ENCODE measurements at places on chromosomes 12 and 14.

GRCh38 chr12:53193985-53194716 lies 12.9 kb downstream of the ITGB7 start:
- no peak for DNase-seq

DNA sequence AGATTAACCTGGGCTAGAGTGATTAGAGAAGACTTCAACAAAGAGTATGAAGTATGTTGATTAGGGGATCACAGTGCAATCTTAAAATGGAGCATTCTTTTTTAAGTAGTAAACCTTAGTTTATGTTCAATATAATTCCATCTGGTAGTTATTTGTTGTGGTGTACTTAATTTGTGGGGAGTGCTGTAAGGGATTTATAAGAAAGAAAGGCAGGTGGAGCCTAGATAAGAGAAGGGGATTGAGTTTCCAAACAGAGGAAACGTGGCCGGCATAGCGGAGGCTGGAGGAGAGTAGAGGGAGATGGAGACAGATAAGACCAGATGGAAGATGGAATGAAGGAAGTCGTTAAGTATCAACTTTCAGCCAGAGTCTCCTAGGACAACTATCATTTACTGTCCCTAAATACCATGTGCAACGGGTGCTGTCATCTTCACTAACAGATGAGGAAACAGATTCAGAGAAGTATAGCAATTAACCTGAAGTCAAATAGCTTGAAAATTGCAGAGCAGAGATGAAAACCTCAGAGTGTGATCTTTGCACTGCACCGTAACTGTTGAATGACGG lies 38.1 kb downstream of the GOLGA5 start:
- no peak for DNase-seq

DNA sequence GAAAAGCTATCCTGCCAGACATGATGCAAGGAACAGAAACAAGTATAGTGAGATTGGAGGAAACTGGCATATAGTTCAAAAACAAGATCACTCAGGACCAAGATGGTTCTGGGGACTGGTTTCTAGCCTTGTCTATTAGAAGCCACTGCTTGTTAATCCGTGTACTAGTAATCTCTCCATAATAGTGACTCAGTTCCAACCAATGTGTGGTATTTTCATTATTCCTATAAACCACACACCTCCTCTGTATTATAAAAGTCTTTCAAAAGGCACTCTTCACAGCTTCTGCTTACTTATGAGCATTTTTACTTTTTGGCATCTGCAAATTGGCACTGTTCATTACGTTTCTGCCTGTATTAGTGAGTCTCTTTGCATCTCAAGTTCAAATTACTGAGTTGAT lies 140.3 kb downstream of the SLC6A15 start:
- DNase-seq, result no peak

- DNase-seq, result no peak
These were observed 19.3 kb downstream of the CYP46A1 start for GRCh38 chr14:99703381-99703780.

DNA sequence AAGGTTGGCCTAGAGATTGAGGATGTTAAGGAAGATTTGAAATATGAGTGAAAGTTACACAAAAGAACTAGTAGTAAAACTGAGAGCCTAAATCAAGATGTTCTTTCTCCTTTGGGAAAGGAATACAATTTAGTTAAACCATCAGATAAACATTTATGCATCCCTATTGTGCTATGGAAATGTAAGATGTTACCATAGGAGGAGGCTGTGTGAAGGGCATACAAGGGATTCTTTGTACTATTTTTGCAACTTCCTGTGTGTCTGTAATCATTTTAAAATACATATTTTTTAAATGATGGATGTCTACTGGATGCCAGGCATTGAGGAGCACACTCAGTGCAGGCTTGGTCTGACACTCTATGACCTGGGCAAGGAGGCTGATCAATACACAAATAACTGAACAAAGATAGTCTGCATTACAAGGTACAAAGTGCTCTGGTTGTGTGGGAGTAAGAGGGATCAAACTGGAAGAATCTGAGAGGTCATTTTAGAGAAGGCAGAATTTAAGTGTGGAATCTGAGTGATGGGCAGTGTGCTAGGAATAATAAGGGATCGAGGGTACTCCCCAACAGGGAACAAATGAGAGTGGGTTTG lies 5.8 kb upstream of the CHPT1 start:
- no peak for DNase-seq

- DNase-seq, result no peak
These were observed 36.7 kb downstream of the RBM19 start for GRCh38 chr12:113929312-113929989.

DNA sequence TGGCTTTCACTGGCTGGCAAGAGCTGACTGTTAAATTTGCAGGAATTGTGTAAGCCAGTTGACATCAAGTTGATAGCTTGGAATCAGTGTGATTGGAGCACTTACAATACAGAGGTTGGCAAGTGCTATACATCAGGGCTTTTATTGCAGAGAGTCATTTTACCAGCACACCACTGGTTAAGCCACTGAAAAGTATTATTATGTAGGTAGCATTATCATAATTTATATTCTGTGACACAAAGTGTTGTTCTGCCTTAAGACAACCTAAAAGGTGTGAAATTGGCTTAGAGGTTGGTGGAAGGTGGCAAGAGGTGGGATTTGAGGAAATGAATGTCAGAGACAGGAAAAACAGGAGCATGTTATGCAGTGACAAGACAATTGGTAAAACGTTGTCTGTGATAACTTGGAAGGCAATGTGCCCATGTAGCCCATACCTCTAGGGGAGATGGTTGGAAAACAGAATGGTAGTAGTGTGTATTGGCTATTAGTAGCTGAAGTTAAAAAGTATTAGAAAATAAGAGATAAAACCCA lies 172.9 kb upstream of the PRICKLE1 start:
- DNase-seq, result no peak

GRCh38 chr14:55572578-55572977 lies 7.4 kb upstream of the KTN1 start:
- DNase-seq, result no peak

GRCh38 chr14:91545946-91546716 lies 36.0 kb upstream of the PPP4R3A start:
- no peak for DNase-seq

GRCh38 chr12:19971361-19972280 lies 396.7 kb upstream of the PDE3A start:
- no peak for DNase-seq

- DNase-seq, result no peak
These were observed 220.5 kb downstream of the CACNA1C start for GRCh38 chr12:2273288-2273687.

DNA sequence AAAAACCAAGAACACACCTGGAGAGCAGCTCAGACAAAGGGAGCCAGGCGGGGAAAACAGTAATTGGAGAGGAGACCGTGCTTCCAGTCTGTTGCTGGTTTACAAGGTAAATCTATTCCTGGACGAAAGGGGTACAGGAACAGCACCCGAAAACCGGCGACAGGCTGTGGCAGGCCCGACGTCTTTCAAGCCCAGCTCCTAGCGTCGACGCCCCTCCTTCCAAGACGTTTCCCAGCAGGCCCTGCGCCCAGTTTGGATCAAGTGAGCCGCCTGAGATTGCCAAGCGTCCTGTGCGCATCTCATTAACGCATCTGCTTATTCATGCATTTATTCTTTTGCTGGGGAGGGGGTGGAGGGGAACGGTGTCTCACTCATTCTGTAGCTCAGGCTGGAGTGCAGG lies 1.4 kb downstream of the C12orf56 start:
- no peak for DNase-seq

DNA sequence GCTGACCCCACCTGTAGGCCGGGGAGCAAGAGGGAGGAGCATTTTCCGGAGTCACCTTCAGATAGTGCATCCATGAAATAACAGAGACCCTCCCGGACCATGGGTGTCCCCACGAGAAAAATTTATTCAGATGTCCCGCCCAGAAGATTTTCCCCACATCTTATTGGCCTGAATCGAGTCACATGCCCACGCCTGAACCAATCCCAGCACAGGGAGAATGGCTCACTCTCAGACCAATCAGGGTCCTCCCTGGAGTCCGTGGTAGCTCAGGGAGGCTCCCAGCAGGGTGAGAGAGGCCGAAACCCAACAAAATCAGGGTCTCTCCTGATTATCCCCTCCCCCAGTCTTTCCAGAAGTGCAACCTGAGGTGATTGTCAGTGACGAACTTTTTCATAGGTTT lies 16.4 kb upstream of the NCOR2 start:
- DNase-seq, result no peak

GRCh38 chr12:587132-588023 lies 75.9 kb downstream of the NINJ2 start:
- DNase-seq, result no peak

DNA sequence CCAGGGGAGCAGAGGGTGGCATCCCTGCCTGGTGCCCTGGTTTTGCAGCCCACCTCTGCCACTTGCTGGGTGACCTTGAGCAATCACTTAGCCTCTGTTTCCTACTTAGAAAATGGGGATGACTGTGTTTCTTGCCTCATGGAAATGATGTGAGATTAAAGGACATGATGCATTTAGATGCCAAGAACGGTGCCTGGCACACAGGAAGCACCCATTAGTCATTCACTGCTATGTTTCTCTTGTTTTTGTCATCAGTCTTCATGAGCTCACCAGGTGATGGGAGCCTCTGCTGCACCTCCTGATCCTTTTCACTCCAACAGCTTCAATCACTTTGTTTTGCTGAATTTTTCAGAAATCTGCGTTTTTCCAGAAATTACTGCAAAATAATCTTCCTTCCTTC lies 23.6 kb upstream of the ATF1 start:
- no peak for DNase-seq

DNA sequence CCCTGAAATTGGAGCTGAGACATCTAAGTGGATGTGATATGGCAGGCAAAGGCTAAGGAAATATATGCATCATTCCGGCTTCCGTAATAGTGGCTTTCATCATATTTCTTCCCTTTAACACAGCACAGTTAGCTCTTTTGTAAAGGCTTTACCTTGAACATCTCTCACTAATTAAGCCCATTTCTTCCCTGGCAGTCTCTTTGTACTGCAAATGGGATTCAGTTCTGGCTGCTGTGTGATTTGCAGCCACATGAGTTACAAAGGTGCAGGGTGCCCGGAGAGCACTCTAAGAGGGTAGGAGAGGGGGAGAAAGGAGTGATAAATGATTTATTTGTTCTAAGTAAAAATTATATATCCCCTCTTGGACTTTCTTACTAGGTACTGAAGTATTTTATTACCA lies 232.1 kb upstream of the CCDC196 start:
- no peak for DNase-seq

DNA sequence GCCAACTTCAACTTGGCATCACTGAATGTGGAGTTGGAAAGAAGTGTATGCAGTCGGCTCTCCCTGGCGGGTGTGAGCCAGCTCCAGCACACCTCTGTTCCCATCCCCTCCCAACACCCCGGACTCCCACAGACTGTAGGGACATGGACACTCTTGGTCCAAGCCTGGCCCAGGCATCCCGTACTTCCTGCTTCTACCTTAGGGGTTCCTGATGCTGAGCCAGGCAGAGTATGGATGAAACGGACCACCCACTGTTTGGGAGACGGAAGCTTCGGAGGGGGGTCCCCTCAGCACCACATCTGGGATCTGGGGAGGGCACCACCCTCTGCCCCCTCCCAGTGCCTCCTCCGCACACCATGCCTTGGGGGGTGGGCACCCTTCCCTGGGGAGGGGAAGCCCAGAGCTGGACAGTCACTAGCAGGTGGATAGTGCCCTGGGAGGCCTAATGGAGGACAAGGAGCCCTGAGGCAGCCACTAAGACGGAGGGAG lies 62.0 kb downstream of the LGMN start:
- DNase-seq, result no peak

- DNase-seq, result peak; percentile 28
These were observed 10.9 kb upstream of the ZNF705A start for GRCh38 chr12:8145754-8146441.

GRCh38 chr14:96588410-96589257 lies 86.5 kb downstream of the PAPOLA start:
- DNase-seq, result no peak

DNA sequence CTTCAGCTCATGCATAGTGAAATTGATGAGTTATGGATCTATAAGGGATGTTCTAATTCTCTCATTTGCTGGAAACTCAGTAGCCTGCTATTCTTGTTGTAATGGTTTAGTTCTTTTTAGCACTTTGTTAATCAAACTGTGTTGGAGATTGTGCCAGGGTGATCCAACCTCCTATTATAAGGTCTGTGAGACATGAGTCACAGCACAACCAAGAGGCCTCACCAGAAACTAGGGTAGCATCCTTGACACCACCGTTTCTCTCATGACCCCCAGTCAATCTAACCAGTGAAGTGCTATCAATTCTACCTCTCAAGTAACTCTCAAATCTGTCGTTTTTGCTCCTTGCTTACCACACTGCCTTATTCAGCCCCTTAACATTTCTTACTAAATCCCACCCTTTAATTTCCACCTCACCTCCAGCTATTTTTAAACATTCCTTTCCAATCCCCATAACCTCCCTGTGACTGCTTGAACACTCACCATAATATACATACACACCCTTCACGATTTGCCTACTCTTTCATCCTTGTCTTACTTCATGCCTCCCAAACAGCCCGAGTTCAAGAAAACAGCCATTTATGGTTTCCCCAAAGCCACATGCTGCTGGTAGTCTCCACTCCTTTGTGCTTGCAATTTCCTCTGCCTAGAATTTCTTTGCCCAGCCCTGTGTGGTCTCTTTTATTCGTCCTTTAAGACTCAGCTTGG lies 53.9 kb upstream of the NUDT4 start:
- DNase-seq, result no peak

DNA sequence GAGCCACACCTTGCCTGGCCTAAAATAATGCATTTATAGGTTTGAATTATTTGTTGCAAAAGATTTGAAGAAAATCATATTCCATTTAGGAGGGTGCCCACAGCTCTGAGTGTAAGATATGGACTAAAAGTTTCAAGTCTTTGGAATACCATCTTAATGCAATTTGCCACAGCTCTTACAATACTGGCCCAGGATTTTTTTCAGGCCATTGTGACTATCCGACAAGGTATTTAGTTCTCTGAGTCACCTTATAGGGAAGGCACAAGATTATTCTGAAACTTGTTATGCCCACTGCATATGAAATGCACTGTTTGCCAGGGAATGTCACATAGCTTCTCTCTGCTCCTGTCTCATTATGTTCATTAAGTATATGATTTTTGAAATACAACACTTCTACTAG lies 29.6 kb upstream of the SLC6A13 start:
- no peak for DNase-seq

DNA sequence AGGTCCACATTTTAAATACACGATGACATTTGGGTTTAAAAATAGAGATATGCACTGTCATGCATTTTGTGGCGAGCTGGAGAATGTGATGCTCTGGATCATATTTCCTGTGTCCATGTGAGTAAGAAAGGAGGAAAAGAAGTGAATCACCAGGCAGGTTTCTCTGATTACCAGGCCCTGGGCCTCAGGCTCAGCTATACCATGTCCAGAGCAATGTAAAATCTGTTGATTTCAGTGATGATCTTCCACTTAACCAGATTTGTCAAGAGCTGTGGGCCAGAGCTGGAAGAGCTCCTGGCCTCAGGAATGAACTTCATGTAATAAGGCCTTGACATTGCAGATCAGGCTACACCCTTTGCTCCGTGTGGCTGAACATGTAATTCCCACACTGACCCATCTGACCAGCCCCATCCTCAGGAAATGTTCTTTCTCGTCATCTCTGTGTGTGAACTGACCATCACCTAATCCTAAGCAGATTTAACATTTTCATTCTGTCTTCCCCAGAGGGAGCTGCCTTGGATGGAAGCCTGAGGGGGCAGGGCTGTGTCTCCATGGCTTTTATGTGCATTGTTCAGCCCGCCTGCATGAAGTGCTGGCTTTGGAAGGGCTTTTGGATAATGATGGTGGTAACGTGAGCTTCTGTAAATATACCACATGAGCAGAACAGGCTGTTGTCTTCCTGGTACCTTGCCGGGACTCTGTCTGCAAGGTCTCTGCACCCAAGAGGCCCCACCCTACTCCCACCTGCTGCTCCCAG lies 54.5 kb downstream of the CRACR2A start:
- DNase-seq, result no peak
